ENCODE measurements at places on chromosomes 16 and 17. TPM values are rescaled to one million over a fixed set of nuclear protein-coding genes. Genes with fewer than 3 reads are reported as not detected.

- no peaks in the 10 kb centered on the region for H3K27me3 ChIP-seq
- H3K4me1 ChIP-seq = no peaks in the 10 kb centered on the region
- no peak for DNase-seq
- no peaks in the 10 kb centered on the region for H3K36me3 ChIP-seq
- no peak overlapping the region for H3K27ac ChIP-seq
- no peak overlapping the region for H3K4me3 ChIP-seq
These were observed 61.9 kb upstream of the DHX40 start for GRCh38 chr17:59503500-59503899.

DNA sequence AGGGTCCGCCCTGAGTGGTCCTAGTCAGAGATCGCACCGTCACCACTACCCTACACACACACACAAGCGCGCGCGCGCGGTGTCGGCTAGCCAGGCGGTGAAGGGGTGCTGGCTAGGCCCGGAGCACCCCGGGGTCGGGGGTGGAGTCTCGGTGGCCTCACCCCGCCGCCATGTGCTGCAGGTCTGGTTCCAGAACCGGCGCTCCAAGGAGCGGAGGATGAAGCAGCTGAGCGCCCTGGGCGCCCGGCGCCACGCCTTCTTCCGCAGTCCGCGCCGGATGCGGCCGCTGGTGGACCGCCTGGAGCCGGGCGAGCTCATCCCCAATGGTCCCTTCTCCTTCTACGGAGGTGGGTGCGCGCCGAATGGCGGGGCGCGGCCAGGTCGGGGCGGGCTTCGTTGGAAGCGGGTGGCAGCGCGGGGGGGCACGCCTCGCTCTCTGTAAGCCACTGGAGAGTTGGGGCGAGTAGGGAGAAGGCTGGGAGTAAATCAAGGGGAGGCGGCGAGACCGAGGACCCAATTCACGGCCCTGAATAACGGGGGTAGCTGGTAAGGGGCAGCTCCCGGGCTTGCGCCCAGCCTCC lies 4.8 kb downstream of the LHX1 start:
- H3K4me1 ChIP-seq = peaks cover 25% of the 10 kb centered on the region
- H3K27ac ChIP-seq = no peak overlapping the region
- no peaks in the 10 kb centered on the region for H3K36me3 ChIP-seq
- peaks cover 96% of the 10 kb centered on the region for H3K27me3 ChIP-seq
- H3K4me3 ChIP-seq = peak overlapping the region; percentile 54

DNA sequence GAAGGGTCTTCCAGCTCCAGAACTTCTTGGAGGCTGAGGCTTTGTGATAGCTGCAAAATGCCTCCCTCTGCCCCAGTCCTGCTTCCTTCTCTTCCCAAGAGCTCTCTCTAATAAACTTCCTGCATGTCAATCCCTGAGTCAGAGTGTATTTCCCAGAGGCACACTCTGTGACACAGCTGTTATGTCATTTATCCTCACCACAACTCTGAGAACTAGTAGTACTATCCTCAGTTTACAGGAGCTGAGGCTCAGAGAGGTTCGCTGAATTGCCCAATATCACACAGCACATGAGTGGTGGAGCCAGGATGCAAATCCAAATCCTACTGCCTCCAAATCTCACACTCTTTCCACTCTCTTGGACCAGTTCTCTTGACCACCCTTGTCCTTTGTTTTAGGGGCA lies 20.0 kb downstream of the UNC45B start:
- peaks cover 15% of the 10 kb centered on the region for H3K4me1 ChIP-seq
- no peak overlapping the region for H3K27ac ChIP-seq
- H3K27me3 ChIP-seq = no peaks in the 10 kb centered on the region
- peak; percentile 32 for DNase-seq
- H3K4me3 ChIP-seq = no peak overlapping the region

DNA sequence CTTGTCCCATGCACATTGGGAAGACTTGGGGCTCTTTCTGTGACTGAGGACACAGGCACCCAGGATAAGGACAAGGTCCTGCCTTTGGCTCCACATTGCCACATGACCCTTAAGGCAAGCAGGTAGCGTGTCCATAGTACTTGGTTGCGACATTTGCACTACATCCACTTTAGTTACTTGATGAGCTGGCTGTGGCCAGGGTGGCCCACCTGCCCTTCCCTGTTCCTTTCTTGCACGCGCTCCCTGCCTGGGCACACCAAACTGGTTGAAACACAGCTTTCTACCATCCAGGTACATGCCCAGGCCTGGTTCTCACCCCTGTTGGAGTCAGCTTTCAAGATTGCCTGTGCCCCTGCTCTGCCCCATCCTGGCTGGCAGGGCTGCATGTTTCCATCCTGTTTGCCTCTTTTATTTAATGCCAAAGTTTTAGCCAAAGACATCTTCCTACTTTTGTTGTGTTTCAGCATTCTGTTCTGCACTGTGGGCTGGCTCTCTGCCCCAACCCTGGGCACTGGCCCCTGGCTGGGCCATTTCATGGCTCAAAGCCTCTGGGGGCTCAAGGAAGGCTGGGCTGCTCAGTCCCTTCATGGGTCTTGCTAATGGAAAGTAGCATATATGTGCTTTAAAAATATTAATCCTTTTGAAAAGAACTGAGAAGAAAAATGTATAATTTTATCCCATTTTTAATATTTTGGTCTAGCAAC lies 3.2 kb downstream of the B3GNT9 start:
- DNase-seq = no peak
- no peaks in the 10 kb centered on the region for H3K27me3 ChIP-seq
- peaks cover 14% of the 10 kb centered on the region for H3K4me1 ChIP-seq
- no peak overlapping the region for H3K4me3 ChIP-seq

DNA sequence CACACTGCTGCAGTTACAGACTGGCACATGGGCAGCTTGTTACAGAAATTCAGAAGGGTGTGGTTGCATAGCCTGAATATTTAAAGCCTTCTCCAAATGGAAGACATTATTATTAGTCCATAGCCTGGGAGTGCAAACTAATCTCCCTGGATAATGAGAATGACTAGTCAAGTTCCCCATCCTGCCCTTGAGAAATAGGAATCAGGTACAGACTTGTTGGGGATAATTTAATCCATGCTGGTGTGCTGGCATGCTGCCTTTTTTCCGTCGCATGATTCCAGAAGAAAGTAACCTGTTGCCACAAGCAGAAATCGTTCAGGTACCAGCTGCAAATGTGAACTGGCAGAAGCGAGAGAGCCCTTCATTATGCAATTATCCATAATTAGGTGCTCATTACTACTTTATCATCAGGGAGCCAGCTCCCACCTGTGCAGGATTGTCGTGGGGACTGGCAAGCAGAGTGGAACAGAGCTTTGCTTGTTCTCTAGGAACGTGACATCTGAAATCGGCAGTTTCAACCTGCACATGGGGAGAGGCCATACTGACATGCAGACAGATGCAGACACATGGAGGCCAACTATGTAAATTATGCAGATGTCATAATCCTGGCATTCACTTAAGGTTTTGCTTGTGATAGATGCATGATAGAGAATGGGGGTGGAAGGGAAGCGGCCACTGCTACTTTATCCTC lies 419.4 kb downstream of the PMP22 start:
- H3K36me3 ChIP-seq = no peaks in the 10 kb centered on the region
- peak; percentile 96 for DNase-seq
- H3K4me3 ChIP-seq = peak overlapping the region; percentile 48
- peaks cover 48% of the 10 kb centered on the region for H3K4me1 ChIP-seq
- no peaks in the 10 kb centered on the region for H3K27me3 ChIP-seq

DNA sequence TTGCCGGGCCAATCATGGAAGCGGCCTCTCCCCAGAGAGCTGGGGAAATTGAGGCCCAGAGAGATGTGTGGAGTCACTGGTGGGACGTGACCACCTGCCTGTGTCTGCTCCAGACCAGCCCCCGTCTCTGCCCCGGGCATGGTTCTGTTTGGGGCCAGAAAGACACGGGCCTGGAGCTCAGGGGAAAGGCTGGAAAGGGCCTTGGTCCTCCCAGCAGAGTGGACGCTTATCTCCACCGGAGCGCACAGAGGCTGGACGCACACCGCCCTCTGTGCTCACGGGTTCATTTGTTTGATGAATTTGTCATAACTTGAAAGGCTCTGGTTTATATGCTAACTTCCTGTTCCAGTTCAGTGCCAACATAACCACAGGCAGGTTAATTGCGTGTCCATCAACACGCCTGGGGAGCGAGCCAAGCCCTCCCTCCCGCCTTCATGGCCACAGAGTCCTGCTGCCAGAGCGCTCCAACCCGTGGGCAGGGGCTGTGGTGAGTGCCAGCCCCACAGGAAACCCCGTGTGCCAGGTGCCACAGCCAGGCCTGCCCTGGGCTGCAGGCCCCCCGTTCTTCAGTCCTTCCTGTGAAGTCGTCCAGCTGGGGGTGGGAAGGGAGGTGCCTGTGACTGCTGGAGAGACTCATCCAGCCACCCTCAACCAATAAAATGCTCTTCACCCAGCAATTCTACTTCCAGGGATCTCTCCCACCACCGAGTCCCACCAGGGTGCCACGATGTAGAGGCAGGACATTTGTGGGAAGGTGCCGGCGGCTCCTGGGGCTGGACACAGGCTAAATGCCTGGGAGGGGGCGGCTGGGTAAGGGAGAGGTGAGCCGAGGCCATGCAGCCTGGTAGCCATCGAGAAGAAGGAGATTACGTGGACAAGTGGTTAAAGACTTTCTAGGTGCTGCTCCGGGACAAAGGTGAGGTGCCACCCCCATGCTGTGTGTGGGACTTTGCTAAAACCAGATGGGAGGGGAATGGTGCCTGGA lies 29.4 kb upstream of the BAHCC1 start:
- H3K4me3 ChIP-seq = peak overlapping the region; percentile 51
- H3K27ac ChIP-seq = peak overlapping the region; percentile 70
- H3K27me3 ChIP-seq = peaks cover 5% of the 10 kb centered on the region
- no peaks in the 10 kb centered on the region for H3K36me3 ChIP-seq

The CD300A gene
- polyA plus RNA-seq = 0.07 TPM

- no peak overlapping the region for H3K27ac ChIP-seq
- H3K4me3 ChIP-seq = no peak overlapping the region
- no peaks in the 10 kb centered on the region for H3K27me3 ChIP-seq
- peaks cover 11% of the 10 kb centered on the region for H3K4me1 ChIP-seq
These were observed 26.9 kb upstream of the ZNF750 start for GRCh38 chr17:82866590-82867191.

The ZFP3 gene
- polyA plus RNA-seq = 3.0 TPM

The TAC4 gene
- not detected for polyA plus RNA-seq

DNA sequence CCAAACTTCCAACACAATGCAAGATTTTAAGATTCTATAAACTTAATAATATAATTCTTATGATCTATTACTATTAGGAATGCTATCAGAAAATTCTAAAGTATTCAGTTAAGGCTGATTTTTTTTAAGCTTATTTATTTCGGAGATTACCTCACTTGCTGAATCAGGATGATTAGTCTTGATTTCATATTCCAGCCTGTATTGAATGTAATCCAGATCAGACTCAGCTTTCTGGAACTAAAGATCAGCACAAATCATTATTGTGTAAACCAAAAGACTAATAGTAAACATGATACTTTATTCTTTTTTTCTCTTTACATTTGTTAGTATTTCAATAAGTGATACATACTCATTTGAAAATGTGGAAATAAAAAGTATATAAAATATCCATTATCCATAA lies 23.9 kb downstream of the SKA2 start:
- no peak overlapping the region for H3K27ac ChIP-seq
- no peaks in the 10 kb centered on the region for H3K4me1 ChIP-seq
- no peak for DNase-seq
- H3K27me3 ChIP-seq = no peaks in the 10 kb centered on the region
- no peak overlapping the region for H3K4me3 ChIP-seq

- no peaks in the 10 kb centered on the region for H3K4me1 ChIP-seq
- H3K4me3 ChIP-seq = no peak overlapping the region
- no peak overlapping the region for H3K27ac ChIP-seq
- DNase-seq = no peak
- H3K36me3 ChIP-seq = no peaks in the 10 kb centered on the region
- no peaks in the 10 kb centered on the region for H3K27me3 ChIP-seq
These were observed 240.8 kb downstream of the STX8 start for GRCh38 chr17:9334536-9335446.

DNA sequence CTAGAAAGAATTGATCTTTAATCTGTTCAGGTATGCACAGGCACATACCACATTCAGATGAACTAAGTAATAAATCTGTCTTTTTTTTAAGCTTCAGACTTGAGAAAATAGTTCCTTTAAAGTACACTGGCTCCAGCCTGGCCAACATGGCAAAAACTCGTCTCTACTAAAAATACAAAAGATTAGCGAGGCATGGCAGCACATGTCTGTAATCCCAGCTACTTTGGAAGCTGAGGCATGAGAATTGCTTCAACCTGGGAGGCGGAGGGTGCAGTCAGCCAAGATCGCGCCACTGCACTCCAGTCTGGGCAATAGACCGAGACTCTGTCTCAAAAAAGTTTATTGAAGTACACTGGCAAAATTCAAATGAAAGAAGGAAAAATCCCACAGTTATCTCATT lies 111.0 kb upstream of the NETO2 start:
- H3K27me3 ChIP-seq = no peaks in the 10 kb centered on the region
- H3K4me1 ChIP-seq = no peaks in the 10 kb centered on the region
- H3K4me3 ChIP-seq = no peak overlapping the region
- no peak for DNase-seq
- H3K36me3 ChIP-seq = peaks cover under 1% of the 10 kb centered on the region
- no peak overlapping the region for H3K27ac ChIP-seq

DNA sequence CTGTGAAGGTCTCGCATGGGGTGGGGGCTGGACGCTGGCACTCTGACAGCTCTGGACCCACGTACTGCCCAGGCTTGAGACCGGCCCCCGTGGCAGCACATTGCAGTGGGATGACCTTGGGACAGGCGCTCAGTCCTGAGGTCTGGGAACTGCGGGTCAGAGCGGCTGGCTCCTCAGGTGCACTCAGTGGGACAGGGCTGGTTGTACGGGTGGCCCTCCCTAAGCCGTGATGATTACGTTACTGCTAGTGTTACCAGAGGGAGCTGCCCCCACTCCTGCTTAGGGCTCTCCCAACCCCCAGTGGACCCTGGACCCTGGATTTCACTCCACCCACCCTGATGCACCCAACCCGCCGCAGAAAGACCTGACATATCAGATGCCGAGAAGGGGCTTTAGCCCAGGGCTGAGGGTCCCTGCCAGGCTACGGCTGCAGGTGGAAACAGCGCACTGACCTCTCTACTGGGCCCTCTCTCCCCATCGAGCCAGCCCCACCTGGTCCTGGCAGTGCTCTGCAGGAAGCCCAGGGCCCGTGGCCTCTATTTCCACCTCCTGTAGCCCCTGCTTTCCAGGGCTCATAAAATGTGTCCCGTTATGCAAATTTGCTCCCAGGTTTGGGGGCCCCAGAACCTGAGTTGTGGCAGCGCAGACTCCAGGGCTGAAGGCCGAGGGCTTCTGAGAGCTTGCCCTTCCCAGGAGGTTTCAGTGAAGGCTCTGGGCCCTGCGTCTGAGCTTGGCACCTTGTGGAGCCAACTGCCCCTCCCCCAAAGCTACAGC lies 77.2 kb downstream of the RTN4RL1 start:
- DNase-seq = no peak
- H3K4me3 ChIP-seq = no peak overlapping the region
- H3K27ac ChIP-seq = no peak overlapping the region
- no peaks in the 10 kb centered on the region for H3K4me1 ChIP-seq
- no peaks in the 10 kb centered on the region for H3K36me3 ChIP-seq

- DNase-seq = no peak
- peaks cover 28% of the 10 kb centered on the region for H3K4me1 ChIP-seq
- H3K27me3 ChIP-seq = no peaks in the 10 kb centered on the region
- no peak overlapping the region for H3K4me3 ChIP-seq
These were observed 10.2 kb downstream of the CDR2 start for GRCh38 chr16:22364241-22364640.

- peaks cover 45% of the 10 kb centered on the region for H3K36me3 ChIP-seq
- no peaks in the 10 kb centered on the region for H3K27me3 ChIP-seq
- H3K27ac ChIP-seq = no peak overlapping the region
- H3K4me3 ChIP-seq = no peak overlapping the region
These were observed 7.8 kb upstream of the PSMC3IP start for GRCh38 chr17:42585353-42585752.

- DNase-seq = peak; percentile 2
- H3K27me3 ChIP-seq = no peaks in the 10 kb centered on the region
- no peaks in the 10 kb centered on the region for H3K4me1 ChIP-seq
- no peak overlapping the region for H3K27ac ChIP-seq
- no peak overlapping the region for H3K4me3 ChIP-seq
- no peaks in the 10 kb centered on the region for H3K36me3 ChIP-seq
These were observed 475.9 kb upstream of the CCL2 start for GRCh38 chr17:33779234-33779591.

All from keratinocyte (primary cell).